ENCODE measurements at places on chromosomes 5 and 9.

DNA sequence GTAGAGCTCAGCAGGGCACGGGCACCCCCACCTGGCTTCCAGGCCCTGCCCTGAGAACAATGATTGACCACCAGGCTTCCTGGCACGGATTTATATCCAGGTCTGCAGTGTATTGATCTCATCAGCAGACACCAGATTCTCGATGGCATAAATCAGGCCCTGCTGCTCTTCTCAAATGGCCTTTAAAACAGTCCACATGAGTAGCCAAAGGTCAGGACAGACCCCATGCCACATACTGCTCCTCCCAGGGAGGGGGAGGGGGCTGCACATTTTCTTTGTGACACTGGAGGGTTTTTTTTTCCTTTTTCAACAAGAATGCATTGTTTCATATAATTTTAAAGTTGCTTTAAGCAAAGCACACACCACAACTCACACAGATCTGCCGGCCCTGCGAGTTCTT lies 85.4 kb downstream of the SEMA4D start:
- no peak for DNase-seq

DNA sequence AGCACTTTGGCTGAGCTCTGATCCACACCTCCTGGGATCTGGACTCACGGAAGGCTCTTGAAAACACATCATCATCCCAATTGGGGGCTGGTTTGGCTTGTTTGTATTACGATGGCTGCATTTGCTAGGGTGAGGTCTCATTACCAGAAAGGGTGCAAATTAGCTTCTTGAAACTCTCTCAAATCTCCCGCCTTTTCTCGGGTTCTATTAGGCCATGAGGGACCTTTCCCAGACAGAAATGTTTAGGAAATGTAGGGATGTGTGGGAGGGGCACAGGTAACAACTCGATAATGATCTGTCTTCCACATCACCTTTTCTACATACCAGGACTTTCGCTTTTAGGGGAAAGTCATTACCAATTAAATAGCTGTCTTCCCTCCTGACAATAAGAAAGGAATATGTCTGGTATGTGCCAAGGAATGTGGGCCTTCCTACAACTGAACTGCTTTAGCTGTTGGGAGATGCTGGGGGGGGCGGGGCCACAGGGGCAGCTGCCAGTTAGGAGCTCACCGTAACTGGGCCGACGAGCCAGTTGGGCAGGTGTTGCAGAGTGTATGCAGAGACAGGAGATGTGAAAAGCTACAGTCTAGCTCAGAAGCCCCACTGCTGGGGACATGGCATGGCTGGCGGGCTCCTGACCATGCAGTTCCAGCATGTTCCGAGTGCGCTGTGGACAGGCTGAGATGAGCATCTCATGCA lies 71.2 kb downstream of the AK8 start:
- no peak for DNase-seq

- peak; percentile 5 for DNase-seq
Observed at GRCh38 chr5:141799507-141800167, 78.6 kb downstream of the PCDH1 start.

GRCh38 chr5:96566833-96567587 lies 95.2 kb upstream of the CAST start:
- DNase-seq = no peak

GRCh38 chr5:154783774-154784460 lies 28.7 kb downstream of the LARP1 start:
- DNase-seq = no peak

GRCh38 chr5:56128113-56128512 lies 105.0 kb downstream of the ANKRD55 start:
- peak; percentile 66 for DNase-seq

- DNase-seq = no peak
Observed at GRCh38 chr5:56852228-56853000, 37.1 kb downstream of the MAP3K1 start.

DNA sequence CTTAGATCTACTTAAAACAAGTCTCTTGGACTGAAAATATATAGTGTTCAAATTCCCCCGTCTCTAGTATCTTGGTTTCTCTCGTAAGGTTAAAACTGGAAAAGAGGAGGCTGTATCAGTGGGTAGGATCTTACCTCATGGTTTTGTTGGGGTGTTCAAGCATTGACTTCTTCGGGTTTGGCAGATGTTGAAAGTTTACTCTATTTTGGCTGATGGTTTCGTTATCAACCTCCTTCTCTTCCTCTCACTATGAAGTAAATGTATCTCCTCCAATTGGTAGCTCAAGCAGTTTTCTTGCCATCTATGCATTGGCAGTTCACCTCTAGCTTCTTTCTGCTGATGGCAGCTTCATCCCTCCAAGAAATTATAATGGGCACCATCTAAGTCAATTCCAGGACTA lies 506.5 kb upstream of the GRIN3A start:
- no peak for DNase-seq

- no peak for DNase-seq
Observed at GRCh38 chr5:154829181-154829588, 21.2 kb downstream of the FAXDC2 start.

GRCh38 chr5:32740651-32741050 lies 29.5 kb downstream of the NPR3 start:
- no peak for DNase-seq

GRCh38 chr5:17218353-17219005 lies 1.0 kb downstream of the BASP1 start:
- DNase-seq = peak; percentile 4

DNA sequence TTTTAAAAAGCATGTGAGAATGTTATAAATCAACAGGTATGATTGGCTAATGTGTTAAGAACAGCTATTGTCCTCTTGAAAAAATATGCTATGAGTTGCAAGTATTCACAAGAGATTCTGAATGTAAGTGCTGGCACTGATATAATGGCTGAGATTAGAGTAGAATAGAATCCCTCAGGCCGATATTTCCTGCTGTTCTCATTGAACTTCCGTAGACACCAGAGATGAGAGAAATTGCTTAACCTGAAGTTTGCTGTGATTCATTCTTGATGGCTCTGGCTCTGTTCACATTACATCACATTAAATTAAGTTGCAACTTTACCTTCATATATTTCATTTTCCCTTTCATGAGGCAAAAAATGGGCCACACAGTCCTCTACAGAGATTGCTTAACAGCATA lies 114.5 kb downstream of the BAAT start:
- no peak for DNase-seq

DNA sequence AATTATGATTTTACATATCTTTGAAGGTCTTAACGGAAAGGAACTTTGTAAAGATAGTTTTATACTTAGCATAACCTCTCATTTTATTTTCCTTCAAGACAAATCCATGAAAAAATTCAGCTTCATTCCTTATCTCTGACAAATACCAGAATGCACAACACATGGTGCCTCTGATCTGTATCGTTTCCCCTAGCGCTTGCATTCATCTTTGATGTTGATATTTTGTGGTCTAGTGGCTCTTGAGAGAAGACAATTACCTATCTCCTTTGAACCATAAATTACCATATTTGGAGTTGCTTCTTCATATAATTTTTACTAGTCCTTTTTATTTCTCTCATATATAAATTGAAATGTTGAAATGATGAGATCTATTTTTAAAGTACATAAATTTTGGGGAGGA lies 551.3 kb downstream of the PDE4D start:
- no peak for DNase-seq

DNA sequence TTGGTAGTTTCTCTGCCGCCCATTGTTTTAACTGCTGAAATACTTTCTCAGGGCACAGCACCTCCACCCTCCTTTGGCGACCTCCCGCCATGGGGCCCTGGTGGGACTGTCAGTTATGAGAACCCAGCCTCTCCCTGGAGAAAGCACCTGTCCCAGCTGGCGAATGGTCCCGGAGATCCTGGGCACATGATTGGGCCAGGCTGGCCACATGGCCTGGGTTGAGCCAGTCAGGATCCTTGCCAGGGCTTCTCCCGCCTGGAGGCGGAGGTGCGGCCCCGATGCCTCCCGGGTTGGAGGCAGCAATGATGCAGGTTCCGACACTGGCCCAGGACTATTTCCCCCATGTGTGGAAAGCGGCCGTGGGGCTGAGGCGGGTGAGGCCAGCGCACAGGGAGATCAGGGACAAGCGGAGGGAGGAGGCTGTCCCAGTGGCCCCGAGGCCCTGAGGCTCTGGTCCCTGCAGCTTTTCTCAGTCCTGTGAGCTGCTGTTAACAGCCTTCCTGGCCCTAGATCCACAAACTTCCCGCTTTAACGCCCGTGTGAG lies 13.6 kb downstream of the UNC5A start:
- no peak for DNase-seq

GRCh38 chr5:82523633-82524032 lies 245.5 kb upstream of the RPS23 start:
- DNase-seq = no peak

DNA sequence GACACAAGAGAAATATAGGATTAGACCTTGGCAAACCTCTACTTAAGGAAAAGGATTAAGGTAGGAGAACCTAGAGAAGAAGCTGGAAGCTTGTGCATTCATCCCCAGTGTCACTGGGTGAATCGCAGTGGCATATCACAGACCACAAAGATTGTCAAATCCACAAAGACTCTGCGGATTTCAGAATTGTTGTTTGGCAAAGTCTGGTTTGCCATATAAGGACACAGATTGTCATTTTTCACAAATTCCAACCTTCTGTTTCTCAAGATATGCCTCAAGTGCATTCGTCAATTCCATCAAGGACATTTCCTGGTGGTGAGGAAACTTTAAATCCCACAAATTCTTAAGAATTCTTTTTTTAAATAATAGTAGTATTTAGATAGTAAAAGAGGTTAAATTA lies 395.1 kb upstream of the PAPPA start:
- no peak for DNase-seq

- DNase-seq = no peak
Observed at GRCh38 chr9:11144746-11145145, 531.9 kb upstream of the PTPRD start.

- DNase-seq = peak; percentile 16
Observed at GRCh38 chr9:117783828-117784227, 79.6 kb downstream of the TLR4 start.

- peak; percentile 65 for DNase-seq
Observed at GRCh38 chr5:180718810-180719453, 20.9 kb downstream of the OR2Y1 start.

GRCh38 chr9:92978345-92978875 lies 31.1 kb downstream of the FGD3 start:
- DNase-seq = peak; percentile 75

DNA sequence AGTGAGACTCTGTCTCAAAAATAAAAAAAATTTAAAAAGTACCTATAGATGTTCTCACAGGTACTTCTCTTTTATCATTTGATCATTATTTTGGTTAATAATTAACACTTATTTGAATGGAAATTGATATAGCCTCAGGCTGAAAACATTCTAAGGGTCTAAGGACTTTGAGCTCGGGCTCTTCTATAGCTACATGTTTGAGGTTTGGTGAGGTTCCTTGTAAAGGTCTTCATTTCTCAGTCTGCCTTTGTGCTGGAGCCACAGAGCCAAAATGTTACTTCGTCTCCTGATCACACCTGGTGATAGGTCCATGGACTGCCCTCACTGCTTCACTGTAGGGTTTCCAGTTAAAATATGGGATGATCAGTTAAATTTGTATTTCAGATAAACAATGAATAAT lies 22.6 kb downstream of the ARHGEF37 start:
- DNase-seq = no peak

- DNase-seq = no peak
Observed at GRCh38 chr5:36161361-36161760, 9.4 kb downstream of the SKP2 start.

DNA sequence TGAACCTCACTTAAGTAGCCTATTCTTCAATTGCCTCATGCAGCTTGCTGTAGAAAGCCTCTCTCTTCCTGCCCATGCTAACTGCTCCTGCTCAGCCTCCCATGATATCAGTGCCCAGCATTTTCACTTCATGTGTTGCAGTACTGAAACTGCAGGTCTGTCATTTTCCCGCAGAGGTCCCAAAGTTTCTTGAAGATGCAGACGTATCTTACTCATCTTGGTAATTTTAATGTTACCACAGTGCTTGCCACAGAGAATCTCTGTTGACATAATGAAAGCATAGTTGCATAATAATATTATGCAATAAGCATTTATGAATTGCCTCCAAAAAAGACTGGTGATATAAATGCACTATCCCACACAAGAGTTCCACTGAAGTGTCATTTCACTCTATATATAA lies 561.1 kb upstream of the DAP start:
- DNase-seq = no peak

GRCh38 chr5:10478436-10478835 lies 36.8 kb downstream of the ROPN1L start:
- DNase-seq = no peak

DNA sequence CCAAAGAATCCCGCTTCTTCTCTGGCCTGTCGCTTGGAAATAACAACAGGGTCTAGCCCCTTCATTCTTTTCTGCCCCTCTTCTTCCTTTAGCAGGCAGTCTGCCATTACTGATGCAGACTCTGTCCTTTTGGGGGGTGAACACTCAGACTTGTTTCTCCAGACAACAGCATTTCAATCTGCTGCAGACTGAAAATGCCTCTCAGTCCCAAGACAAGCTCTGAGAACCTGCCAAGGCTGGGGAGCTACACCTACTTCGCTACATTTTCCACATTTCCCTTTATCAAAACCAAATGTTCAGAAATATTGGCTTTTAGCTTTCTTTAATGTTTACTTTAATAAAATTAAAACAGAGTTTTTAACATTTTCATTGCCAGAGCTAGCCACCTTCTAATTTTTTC lies 152.4 kb downstream of the MPDZ start:
- no peak for DNase-seq

GRCh38 chr5:58318468-58318867 lies 141.4 kb downstream of the PLK2 start:
- DNase-seq = no peak

- DNase-seq = no peak
Observed at GRCh38 chr5:53327811-53328334, 152.6 kb upstream of the FST start.

DNA sequence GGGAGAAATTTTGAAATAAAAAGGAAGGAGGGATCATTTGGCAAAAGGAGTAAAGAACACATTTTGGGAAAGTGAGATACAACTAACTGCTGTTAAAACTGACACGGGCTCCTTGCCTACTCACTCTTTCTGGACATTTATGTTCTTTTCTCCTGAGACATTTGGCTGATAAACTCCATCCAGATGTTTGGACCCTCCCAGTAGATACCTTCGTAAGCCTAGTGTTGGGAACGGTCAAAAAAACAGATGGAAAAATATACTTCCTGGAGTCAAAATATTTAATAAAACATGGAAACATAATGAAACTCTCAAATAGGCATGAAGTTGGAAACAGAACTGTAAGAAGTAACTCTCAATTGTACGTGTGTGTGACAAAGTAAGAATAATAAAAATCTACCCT lies 360.1 kb upstream of the RIOK2 start:
- no peak for DNase-seq

DNA sequence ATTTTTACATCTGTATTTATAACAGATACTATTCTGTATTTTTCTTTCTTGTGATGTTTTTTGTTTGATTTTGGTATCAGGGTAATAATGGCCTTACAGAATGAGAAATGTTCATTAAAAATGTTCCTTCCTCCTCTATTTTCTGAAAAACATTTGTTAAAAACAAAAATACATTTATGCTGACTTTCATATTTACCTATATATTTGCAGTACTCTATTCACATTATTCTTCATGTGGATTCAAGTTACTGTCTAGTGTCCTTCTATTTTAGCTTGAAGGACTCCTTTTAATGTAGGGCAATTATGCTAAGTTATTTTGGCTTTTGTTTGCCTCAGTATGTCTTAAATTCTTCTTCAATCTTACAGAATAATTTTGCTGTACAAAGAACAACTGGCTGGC lies 5.1 kb downstream of the CCDC112 start:
- no peak for DNase-seq

All from CD4-positive, alpha-beta T cell treated with Interleukin-17A for 4 hours (primary cell).